ENCODE measurements at places on chromosomes 5 and 9. TPM values are rescaled to one million over a fixed set of nuclear protein-coding genes. Genes with fewer than 3 reads are reported as not detected.

Gene CAMK2A
- total RNA-seq = not detected

Gene PCDHB13
- total RNA-seq = 0.77 TPM

Gene ANKRD34B
- total RNA-seq = not detected

Gene PPP3R2
- not detected for total RNA-seq

- peak; percentile 81 for DNase-seq
Observed at GRCh38 chr5:64947031-64947430, 178.3 kb downstream of the CWC27 start.

DNA sequence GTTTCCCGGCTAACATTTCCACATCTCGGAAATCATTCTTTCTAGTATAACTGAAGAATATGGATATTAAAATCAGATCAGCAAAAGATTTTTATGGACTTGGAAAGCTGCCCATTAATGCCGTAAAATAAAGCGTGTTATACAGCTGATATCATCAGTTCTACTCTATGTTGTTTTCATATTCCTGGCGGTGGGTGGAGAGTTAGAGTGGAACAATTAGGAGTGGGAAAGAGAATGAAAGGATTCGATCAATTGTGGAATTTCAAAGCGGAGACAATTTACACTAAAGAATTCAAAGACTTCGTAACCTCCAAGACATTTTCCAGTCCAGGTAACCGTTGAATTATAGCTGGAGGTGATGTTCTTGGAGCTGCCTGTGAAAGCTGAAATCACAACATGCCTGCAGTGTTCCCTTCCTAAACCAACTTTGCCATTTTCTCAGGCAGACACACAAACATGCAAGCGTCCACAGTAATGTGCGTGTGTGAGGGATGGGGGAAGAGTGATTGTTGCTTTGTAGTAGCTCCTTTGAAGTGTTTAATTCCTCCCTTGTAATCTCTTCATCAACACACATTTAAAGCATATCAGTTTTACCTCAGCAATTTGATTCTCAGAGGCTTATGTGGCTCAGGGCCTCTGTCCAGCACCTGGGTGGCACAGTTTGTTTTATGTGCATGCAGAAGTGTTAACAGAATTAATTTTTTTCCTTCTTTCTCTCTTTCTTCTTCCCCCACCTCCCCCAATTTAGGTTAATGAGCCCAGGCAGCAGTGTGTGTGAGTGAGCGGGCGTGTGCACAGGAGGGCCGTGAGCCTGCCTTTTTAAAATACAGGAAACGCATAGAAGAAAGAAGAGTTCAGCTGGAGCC lies 544.1 kb downstream of the RAB3C start:
- DNase-seq = peak; percentile 41

- DNase-seq = no peak
Observed at GRCh38 chr9:34987160-34987901, 2.2 kb upstream of the DNAJB5 start.

DNA sequence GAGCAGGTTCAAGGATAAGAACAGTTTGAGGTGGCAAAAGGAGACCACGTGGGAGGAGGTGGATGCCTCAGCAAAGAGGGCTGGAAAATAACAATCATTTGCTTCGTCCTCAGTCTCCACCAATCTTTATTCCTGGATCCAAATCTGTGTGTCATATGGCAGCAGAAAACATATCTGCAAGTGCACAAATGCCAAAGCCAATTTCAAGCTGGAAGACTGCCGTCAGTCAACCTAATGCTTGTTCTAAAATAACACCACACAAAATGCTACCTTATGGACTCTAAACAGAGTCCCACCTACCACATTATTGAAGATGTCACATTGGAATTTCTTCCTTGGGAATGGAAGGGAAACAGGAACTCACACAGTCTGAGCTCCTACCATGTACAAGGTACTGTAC lies 129.1 kb downstream of the CDK5RAP2 start:
- no peak for DNase-seq

Gene FST
- 13.4 TPM for total RNA-seq

GRCh38 chr5:79346420-79346824 lies 110.5 kb downstream of the JMY start:
- DNase-seq = no peak

Gene NCS1
- 77.4 TPM for total RNA-seq

Gene IFNA2
- total RNA-seq = not detected

- no peak for DNase-seq
Observed at GRCh38 chr5:72472666-72473422, 34.4 kb downstream of the ZNF366 start.

- DNase-seq = no peak
Observed at GRCh38 chr5:167731951-167732350, 559.5 kb upstream of the WWC1 start.
